ENCODE measurements at places on chromosomes 7 and 10.

DNA sequence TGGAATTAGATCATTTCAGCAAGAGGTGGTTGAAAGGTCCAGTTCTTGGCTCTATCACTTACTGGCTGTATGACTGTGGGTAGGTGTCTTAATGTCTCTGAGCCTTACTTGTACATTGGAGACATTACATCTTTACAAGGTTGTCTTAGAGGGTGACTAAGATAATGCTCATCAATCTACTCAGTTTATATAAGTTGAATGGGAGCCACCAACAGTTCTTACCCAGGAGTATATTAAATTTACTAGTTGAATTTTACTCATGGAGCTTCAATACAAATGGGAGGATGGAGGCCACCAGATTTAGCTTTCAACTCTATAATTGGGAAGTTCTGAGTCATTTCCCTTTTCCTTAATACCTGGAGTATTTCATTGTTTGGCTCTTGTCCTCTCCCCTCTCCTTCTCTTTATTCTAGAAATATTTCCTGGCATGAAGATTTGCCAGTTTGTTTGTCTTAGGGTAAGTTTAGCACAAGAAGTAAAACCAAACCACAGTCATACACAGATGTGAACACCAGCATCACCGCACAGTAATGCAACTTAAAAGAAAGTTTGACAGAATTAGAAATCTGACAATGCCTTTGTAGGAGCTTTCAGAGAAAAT is 222.8 kb downstream of the LRMDA start:
- no peak for DNase-seq

DNA sequence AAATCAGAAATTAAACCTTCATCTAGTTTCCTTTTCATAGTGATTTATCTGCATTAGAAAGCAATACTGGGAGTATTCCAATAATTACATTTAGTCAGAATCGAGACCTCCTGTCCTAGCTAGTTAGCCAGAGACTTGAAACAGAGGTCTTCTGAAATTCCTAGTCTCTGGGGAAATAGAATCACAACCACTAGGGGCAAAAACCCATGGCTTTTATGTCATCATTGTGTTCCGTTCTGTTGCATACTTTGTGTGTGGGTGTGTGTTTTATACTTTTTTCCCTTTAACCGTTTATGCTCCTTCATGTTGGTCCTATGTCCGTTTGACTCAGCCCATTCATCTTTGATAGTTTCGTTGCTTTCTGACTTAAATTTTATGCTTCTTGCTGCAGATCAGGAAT is 79.8 kb downstream of the RALA start:
- no peak for DNase-seq

DNA sequence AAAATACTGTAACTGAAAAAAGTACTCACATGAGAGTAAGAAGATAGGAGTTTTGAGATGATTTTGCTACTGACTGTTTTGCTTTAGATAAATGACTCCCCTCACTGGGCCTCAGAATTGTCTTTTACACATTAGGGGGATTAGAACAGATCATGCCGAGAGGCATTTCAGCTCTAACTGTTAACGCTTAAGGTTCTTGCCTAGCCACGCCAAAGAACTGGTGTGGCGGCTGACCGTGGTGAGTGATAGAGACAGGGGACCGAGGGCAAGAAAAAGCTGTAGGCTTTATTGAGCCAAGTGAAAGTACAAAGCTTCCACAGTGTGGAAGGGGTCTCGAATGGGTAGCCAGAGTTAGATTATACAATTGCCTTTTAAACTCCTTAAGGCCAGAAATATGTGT is 368.5 kb upstream of the MYO3A start:
- no peak for DNase-seq

DNA sequence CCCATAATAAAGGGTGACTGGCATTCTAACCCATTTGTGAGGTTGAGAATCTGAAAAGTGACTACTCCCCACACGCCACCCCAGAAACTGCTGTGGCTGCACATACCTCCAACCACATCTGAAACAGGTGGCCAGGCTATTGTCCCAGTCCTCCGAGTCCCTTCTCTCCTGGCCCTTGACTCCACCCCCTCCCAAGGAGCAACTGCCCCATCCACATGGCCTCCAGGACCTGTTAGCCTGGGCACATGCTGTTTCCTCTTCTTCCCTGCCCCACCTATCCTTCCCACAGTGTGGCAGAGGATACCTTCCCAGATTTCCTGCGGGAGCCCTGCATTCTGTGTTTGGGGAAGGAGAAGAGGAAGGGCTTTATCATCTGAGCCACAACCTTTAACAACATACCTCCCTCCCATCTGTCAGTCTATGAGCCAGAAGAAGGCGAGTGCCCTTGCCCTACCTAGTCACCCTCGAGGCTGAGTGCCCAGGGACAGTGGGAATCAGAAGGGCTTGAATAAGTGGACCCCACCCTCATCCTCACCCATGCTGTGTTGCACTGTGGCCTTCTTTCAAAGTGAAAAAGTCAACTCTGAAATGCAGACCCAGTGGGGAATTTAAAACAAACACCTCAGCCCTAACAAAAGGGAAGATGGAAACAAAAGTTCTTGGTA is 11.9 kb downstream of the STEAP1B start:
- no peak for DNase-seq

GRCh38 chr7:150515248-150516147 is 826 bp downstream of the GIMAP7 start:
- DNase-seq, result no peak

GRCh38 chr10:128140425-128140824 is 14.2 kb upstream of the MKI67 start:
- DNase-seq, result no peak

DNA sequence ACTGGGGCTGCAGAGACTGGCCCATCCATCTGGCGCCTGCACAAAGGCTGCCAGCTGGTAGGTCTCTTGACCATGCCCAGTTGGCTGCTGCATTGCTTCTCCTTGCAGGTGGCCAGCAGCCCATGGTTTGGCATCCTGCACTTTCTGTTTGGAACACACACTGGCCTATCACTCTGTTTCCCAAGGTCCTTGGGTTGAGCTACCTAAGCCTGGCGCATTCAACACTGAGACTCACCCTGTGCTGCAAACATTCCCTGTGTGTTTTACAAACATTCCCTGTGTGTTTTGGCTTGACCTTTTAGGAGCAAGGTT is 55.5 kb downstream of the TACR2 start:
- no peak for DNase-seq

DNA sequence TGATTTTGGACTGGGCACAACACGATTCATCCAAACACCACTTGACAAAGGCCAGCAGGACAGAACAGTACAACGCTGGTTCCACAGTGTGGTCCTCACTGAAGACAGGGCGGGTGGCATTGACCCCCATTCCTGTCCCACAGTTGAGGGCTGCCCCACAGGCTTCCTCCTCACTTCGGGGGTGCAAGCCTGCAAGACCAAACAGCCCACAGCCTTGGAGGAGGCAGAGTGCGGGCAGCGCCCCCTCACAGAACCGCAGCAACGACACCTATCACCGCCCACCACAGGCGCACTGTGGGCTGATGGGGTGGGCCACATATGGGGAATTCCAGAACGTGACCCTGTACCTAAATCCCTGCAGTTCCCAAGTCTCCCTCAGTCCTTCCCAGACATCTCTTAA is 70.6 kb downstream of the PTPRN2 start:
- DNase-seq, result no peak

All from C1 segment of cervical spinal cord (tissue), 14 donors.